Activated T-helper 1 cell treated with anti-CD3 and anti-CD28 coated beads, Interleukin-2, amount 50 U/mL, for 16 hours (primary cell): ENCODE measurements at places on chromosomes 13 and 19.

- DNase-seq, result no peak
Observed at GRCh38 chr13:32113532-32113931, 82.0 kb downstream of the FRY start.

- no peak for DNase-seq
Observed at GRCh38 chr19:49690656-49691242, at the start of gene CPT1C. TSS of gene CPT1C (plus strand) at chr19:49691116. CDS start at chr19:49692253, 1,137 bp downstream.

DNA sequence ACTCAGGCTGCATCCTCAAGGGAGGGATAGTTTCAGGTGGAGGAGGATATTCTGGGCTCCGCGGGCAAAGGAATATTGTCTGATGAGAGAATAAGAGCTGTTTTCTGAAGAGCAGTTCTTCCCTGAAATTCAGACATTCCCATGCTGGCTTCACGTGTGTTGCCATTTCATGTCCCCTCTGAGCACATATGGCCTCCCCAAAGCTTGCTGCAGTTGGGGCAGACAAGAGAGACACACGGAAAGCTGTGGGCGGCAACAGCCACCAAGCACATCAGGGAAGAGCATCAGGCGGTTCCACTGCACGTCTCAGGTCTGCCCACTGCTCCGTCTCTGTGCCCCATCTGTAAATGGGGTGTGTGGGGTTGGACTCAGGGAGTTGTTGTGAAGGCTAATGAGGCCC, 247.5 kb upstream of the TSHZ3 start:
- no peak for DNase-seq

DNA sequence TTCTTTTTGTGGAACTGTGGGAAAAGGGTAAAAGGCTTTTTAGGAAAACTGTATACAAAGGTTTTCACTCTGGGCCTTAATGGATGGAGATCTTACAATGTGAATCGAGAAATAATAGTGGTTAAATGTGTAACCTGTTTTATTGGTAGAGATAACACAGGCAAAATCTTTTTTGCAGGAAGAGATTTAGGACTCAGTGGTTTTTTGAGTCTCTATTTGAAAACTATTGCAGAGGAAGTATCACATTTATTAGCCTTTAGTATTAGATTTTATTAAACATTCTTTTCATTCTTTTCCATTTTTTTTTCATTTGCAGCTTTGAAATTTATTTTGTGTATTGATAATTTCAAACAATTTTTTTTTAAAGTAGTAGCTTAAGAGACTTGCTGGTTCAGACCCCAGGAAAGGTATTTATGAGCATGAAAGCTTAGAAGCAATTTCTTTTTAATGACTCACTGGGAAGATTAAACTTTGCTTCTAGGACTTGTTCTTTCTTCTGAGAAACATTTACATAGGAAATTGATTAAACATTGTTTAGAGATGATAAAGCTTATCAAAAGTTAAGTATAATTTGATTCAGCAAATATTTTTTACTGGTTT, 10.5 kb downstream of the KLF5 start:
- no peak for DNase-seq

DNA sequence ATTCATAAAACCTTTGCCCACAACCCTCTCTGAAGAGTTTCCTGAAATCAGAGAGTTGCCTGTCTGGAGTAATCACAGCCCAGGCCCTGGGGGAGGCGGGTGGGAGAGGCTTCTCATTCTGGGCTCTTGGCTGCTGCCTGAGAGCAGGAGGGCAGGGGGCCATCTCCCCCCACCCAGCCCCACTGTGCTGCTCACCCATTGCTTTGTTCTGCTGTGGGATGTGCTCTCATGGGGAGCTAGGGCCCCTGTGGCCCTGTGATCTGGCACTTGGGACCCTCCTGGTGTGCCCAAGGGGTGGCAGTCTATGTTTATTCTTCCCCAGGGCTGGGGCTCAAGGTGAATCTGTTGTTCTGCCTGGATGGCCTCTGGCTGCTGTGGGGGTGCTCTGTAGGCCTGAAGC, 6.1 kb downstream of the KCTD15 start:
- DNase-seq, result no peak
